ENCODE measurements at places on chromosomes 5 and 9.
A peak's percentile ranks its signal among the peaks of the same experiment; 100 is the strongest.

GRCh38 chr5:14781106-14781505, 90.5 kb downstream of the ANKH start:
- no peak for DNase-seq

DNA sequence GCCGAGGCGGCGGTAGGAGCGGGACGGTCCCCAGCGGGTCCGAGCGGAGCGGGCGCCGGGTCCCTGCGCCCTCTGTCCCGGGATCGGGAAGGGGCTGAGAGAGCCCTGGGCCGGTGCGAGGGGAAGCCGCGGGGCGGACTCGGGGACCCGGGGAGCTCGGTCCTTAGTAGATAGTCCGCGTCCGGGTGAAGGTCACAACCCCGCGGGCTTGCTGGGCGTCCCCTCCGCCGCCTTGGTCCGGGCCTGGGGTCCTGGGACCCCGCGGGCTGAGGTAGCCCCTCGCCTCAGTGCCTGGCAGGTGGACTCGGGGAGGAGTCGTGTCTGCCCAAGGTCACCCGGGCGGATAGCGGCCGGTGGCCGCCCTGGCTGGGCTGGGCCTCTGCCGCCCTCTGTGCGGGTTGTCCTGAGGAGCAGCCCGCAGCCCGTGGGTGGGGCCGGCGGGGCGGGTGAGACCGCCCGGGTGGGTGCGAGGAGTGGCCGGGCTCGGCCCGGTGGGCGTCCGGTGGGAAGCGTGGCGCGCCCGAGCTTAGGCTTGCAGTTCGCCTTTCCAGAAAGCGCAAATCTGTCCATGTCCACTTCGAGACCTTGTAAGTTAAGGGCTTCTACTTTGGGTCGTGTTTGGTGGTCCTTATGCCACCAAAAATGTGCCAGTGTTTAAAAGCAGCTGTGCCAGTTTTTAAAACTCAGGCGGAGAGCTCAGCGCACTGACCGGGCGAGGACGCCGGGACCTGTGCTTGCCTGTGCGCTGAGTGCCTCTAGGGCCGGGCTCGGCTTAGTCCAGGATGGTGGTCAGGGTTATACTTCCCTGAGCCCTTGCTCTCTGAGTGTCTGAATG, 554 bp downstream of the SDHA start:
- peak; percentile 47 for DNase-seq

GRCh38 chr9:109487247-109487646, 10.9 kb downstream of the PTPN3 start:
- DNase-seq, result no peak

GRCh38 chr9:109699019-109699418, 81.0 kb upstream of the PALM2AKAP2 start:
- no peak for DNase-seq

DNA sequence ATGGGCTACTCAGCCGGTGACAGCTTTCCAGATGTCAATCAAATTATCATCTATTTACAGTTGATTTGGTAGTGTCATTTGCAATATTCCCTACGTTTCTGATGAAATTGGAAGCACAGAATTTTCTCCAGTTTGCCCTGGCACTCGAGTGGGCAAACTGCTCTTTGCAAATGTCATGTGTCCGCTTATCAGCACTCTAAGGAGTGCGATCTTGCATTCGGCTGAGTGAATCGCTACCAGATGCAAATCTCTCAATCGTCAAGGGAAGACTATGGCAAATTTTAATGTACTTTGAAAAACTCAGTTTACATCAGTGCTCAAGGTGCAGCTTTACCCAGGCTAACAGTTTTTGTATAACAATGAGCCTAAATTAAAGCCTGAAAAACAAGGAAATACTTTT, 66.8 kb downstream of the BNC2 start:
- DNase-seq, result no peak

- DNase-seq, result no peak
Measured at GRCh38 chr5:50576265-50576664, 90.2 kb upstream of the PARP8 start.

DNA sequence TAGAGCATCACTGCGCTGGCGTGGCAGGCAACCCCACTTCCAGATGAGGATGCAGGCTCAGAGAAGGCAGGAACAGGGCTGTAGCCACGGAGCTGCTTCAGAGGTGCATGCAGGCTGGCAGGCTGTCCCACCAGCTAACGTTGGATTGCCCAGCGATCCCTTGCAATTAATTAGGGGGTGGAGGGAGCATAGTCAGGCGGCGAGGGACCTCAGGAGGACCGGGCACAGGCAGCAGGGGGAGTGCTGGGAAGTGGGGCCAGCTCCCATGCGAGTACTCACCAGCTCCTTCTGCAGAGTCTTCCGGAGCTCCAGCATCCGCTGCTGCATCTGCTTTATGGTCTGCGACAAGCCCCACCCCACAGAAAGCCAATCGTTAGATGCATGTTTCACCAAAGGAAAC, 20.3 kb downstream of the ARPC5L start:
- no peak for DNase-seq

DNA sequence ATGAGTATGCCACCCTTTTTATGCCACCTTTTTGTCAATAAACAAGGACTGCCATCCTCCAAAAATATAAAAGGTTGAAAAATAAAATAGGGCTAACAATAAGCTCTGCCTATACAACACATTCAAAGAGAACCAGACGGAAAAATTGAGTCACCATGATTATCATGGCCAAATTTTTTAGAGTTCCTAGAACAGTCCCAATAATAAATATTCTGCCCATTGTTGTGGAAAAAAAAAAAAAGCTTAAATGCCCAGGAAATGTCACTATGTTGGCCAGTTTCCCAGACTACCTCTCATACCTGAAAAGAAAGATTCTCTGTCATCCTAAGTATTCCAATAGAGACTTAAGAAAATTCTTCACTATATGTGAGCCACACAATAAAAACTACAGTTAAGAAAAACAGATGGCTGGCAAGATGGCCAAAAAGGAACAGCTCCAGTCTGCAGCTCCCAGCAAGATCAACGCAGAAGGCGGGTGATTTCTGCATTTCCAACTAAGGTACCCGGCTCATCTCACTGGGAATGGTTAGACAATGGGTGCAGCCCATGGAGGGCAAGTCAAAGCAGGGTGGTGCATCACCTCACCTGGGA, 149.0 kb downstream of the TMEM161B start:
- DNase-seq, result peak; percentile 40

DNA sequence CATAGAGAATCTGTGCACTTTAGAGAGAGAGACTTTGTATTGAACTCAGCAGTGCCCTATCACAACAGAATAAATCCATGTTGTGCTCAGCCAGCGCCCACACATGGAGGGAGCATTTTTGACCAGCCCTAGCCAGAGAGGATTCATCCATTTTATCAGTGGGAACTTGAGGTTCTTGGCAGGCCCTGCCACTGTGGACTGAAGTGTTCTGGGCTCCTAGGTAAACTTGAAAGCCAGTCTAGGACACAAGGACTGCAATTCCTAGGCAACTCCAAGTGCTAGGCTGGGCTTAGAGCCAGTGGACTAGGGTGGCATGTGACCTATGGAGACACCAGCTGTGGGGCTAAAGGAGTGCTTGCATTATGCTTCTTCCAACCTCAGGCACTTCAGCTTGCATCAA, 523.5 kb downstream of the CDH12 start:
- DNase-seq, result no peak

- no peak for DNase-seq
Measured at GRCh38 chr5:135034236-135034962, 371 bp upstream of the PITX1 start.

DNA sequence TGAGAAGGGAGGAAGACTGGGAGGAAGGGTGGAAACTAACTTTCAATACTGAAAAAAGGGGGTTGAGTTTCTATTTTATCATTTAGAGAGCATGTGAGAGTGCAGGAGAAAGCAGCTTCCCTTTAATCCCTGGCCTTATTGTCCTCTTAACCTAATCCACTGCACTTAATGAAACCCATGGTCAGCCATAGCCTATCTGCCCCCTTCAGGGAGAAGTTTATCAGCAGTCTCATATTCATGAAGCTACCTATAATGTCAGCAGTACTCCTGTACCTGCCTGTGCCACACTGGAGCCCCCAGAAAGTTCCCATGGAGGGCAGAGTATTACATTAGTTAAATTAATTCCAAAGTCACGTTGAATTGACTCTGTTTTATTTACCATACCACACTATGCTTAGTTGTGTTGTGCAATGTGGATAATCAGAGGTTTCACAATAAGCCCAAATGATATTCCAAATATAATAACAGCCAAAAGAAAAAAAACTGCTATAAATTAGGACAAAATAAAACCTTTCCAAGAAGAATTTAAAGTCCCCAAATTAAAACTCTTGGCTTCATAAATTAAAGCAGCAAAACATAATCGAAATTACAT, 62.9 kb downstream of the MUSK start:
- DNase-seq, result no peak

GRCh38 chr5:140358738-140359310, 1.2 kb upstream of the SLC4A9 start:
- DNase-seq, result peak; percentile 52

- no peak for DNase-seq
Measured at GRCh38 chr5:138969323-138970002, 94.3 kb upstream of the LRRTM2 start.

- no peak for DNase-seq
Measured at GRCh38 chr5:9820691-9821449, 190.7 kb upstream of the TAS2R1 start.

DNA sequence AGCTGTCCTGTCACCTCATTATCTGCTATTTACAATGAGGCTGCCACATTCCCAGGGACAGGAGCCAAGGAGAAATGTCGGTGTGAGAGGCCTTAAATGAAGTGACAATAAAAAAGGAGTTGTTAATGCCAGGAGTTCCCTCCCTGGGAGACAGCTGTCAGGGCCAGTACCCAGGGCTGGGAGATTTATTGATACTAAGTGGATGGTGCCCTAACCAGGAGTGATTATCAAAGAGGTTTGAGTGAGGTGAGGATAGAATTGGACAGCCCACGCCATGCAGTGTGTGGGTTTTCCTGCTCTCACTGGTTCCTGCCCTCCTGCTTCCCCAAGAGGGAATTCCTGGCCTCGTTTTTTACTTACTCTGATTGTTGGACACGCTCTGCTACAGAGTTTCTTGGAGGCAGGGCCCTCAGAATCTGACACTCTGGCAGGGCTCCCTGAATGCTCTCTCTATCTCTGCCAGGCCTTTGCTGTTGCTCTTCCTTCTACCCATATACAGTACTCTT, 150.8 kb downstream of the GRIA1 start:
- no peak for DNase-seq

- DNase-seq, result peak; percentile 23
Measured at GRCh38 chr9:121997791-121998190, 95.3 kb downstream of the TTLL11 start.

DNA sequence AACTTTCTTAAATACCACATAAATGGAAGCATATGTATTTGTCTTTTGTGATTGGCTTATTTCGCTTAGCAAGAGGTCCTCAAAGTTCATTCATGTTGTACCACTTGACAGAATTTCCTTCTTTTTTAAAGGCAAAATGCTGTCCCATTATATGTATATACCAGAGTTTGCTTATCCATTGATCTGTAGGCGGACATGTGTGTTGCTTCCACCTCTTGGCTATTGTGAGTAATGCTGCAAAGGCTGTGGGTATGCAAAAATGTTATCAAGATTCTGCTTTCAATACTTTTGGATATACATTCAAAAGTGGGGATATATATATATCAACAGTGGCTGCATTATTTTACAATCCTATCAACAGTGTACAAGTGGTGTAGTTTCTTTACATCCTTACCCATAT, 271.0 kb downstream of the PRR16 start:
- no peak for DNase-seq

- DNase-seq, result no peak
Measured at GRCh38 chr9:251398-251797, 36.7 kb downstream of the DOCK8 start.

All from lung microvascular endothelial cell (primary cell).